Left colon (tissue), 2 donors: ENCODE measurements at places on chromosomes 11 and 22. TPM values are rescaled to one million over a fixed set of nuclear protein-coding genes. Genes with fewer than 3 reads are reported as not detected.

The FOLH1 gene
- total RNA-seq, result 1.2 TPM

The MS4A6A gene
- total RNA-seq, result 20.2 TPM

The SHANK3 gene
- total RNA-seq, result 4.4 TPM

The F2 gene
- total RNA-seq, result not detected

The GRAP2 gene
- 1.2 TPM for total RNA-seq

The TMEM191B gene
- 6.7 TPM for total RNA-seq

DNA sequence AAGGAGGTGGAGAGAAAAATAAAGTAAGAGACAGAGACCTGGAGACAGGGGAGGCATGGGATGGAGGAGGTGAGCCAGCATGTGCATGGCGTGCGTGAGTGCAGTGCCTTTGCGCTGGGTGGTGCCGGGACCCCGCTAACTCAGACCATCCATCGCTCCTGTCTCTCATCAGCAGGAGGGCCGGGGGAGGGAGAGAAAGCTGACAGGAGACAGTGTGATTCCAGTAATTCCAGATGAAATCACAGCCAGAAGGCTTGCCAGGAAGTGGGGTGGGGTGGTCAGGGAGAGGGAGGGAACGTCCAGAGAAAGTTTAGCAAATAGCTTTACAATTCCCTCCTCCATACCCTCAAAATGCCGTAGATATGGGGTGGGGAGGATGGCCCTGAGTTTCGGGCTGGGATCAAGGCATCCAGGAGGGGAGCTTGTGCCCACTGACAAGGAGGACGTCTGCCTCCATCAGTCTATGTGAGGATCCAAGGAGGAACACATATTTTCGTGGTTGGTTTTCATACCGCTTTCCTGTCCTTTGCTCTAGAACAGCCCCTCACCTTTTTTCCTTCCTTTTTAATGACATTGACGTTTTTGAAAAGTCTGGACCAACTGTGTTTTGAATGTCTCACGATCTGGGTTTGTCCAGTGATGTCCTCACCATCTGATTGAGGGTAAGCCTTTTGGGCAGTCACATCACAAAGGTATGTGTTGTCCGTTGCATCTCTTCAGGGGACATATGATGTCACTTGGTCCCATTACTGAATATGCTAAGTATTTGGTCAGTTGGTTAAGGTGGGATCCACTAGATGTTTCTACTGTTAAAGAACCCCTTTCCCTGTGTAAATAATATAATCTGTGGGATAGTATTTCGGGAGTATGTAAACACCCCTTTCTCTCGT, 567.3 kb downstream of the MIAT start:
- no peak for DNase-seq

DNA sequence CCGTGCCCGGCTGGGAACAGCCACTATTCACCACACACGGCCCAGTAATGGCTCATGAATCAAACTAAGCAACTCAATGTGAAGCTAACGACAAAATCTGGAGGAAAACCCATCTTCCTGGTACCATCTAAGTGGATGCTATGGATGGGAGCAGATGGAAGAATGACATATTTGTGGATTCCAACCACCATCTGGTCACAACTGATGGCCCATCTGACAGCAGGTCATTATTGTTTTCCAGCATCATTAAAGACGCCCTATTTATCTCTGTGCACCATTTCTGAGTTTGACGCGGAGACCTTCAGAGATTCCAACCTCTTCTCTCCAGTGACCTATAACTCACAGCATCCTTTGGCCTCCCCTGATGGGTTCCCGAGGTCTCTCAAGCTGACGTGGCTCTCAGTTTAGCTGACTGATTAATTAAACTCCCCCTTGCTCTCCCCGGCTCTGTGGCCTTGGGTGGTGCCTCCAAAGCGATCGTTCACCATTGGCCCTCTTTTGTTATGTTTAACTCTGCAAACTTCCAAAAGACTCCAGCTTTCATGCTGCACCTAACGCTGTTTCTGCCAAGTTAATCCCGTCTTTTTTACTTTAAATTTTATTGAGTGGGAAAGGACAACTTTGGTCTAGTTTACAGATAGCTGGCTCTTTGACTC, 1514.4 kb downstream of the BRD1 start:
- peak; percentile 5 for DNase-seq

DNA sequence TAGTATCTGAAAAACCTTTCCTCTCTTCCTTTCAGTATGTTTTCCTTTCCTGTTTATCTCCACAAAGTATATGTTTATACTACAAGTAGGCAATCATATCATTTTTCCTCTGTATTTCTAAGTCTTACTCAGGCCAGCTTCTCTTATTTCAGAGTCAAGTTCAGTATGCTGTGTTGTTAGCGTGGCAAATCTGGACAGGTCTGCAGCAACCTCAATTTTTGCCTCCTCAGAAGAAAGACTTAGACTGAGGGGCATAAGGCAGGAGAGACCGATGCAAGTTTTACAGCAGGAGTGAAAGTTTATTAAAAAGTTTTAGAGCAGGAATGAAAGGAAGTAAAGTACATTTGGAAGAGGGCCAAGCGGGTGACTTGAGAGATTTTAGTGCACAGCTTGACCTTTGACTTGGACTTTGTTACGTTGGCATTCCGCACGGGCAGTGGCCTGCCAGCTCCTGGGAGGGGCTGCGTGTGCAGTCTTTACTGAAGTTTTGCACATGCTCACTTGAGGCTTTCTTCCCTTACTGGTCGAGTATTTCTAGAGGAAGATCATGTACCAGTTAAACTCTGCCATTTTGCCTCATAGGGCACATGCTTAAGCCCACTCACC, 343.2 kb downstream of the NTM start:
- no peak for DNase-seq

DNA sequence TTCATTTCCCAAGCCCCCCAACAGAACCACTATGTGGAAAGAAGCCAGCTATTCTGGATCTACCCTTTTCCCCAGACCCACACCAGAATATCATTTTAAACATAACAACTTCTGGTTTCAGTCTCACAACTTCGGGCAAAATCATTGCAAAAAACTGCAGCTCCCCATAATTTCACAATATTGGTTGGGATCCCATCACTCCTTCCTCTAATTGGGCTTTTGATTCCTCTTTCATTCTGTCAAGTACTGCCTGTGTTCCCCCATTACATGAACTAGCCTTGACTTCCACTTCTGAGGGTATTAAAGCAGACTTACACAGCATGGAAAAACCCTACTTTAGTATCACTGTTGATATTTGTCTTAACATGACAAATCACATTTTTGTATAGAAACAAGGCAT, 4.1 kb upstream of the APOL3 start:
- no peak for DNase-seq

DNA sequence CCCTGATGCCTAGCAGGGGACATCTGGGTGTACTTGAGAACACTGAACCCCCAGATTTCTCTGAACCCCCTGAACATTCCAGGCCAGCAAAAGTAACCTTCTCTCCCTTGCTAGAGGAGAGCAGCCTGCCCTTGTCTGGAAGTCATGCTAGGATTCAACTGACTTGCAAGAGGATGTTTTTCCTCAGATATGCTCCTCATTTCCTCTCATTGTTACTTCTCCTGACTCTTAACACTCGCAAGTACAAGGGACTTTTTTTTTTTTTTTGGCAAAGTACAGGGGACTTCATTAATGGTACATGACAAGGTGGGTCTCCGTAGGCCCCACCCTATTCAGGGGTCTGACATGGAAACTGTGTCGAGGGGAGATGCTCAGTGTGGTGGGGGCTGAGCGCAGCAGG, 6.3 kb upstream of the MCHR1 start:
- no peak for DNase-seq

DNA sequence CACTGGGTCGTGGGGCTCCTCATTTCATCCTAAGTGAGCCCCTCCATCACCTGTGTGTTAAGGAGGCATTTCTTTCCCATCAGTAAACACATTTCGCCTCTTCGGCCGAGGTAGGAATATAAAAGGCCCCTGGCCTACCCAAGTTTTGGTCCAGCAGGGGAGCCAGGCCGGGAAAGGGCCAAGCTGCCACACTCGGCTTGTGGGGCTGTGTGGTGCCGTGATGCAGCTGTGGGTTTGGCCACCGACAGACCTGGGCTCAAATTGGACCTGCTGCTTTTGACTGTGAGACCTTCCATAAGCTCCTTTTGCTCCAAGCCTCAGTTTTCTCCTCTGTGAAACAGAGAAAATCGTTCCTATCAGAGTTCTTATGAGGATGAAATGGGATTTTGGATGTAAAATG, 771 bp downstream of the NDUFV1 start:
- no peak for DNase-seq

DNA sequence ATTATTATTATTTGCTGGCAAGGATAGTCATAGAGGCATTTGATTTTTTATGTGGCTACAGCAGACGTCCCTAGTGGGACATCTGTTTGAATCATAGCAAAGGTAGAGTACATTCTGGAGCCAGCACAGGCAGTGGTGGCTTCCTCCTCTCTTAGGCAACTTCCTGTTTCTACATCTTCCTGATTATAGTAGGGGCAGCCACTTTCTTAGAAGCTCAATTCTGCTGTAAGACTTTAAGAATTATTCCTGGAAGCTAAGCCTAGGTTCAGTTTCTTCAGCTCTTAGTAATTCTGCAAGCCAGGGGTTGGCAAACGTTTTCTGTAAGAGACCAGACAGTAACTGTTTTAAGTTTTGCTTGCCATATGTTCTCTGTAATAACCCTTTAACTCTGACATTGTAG, 129.3 kb upstream of the TENM4 start:
- DNase-seq, result no peak

DNA sequence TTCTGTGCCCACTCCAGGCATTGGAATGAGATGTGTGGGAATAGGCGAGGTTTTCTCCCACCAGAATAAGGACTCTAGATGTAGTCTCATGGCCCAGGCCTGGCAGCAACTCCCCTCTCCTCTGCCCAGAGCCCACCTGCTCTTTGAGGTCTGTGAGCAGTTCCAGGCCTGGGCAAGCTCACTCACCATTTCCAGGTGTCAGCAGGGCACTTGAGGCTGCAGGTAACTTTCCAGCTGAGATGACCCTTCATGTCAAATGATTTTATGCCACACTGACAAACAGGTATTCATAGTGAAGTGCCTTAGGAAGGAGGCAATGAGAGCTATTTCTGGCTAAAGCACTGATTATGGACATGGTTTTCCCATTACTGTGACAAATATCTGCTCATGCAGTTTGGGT, 123.3 kb upstream of the CCDC90B start:
- DNase-seq, result no peak

DNA sequence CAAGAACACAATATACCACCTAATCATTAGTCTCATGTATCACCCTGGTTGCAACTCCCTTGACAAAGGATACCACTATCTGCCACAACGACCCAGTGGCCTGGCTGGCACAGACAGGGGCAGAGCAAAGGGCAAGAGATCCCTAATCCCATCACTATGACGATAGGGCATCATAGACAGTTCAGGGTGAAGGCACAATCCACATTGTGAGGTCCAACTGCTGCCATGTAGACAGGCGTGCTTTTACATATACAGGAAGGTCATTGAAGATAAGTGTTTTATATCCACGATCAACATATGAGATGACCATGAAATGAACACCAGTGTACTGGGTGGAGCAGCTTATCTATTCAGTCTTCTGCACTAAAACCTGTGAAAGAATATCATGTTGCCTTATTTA, 94.6 kb downstream of the IGLL1 start:
- DNase-seq, result no peak

DNA sequence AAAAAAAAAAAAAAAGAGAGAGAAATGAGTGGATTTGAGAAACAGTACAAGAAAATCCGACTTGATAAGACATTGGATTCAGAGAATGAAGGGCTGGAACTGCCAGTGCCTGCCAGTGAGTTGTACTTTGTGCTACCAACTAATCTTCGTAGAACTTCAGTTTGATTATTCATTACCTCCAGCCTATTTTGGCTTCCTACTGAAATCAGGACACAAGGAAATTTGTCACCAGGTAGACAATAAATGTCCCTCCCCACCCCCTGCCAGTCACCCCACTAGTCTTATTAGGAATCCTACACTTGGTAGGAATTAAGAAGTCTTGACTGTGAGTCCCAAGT, 21.4 kb upstream of the POLD3 start:
- no peak for DNase-seq

DNA sequence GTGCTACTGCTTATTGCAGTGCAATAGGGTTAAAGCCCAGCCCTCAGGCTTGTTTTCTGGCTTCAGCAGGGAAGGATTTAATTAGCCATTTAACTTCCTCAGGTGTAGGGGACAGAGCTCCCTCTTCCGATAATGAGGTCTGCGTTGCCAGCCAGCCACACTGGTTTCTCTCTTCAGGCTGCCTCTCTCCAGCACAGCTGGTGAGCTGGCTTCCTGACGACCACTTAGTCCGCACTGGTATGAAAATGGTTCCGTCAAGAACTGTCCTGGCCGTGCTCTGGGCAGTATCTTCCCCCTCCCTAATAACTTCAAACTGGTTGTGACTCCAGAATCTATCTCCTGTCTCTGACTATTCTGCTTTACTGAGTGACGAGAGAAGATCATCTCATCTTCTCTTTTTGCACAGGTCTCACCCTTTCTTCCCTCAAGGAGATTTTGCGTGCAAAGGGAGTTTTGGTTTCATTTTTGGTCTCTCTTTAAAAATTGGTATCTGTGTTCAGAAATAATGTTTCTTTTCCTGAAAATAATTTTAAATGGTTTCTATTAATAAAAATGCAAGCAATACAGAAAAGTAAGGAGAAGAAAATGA, 49.2 kb downstream of the CNTN5 start:
- no peak for DNase-seq

GRCh38 chr22:48145738-48146137, 1383.3 kb downstream of the TBC1D22A start:
- no peak for DNase-seq

DNA sequence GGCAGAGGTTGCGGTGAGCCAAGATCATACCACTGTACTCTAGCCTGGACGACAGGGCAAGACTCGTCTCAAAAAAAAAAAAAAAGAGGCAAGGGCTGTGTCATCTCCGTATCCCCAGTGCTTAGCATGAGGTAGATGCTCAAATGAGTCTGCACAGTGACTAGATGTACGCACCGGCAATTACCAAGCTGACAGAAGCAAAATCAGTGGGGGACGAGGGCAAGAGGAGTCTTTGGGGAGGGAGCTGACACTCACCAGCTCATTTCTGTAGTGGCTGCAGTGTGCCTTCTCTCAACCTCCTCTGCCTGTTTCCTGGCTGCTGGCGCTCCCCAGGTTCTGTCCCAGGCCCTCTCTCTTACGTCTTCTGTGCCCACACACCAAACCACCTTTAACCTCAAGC, 69.9 kb downstream of the PACSIN2 start:
- no peak for DNase-seq

DNA sequence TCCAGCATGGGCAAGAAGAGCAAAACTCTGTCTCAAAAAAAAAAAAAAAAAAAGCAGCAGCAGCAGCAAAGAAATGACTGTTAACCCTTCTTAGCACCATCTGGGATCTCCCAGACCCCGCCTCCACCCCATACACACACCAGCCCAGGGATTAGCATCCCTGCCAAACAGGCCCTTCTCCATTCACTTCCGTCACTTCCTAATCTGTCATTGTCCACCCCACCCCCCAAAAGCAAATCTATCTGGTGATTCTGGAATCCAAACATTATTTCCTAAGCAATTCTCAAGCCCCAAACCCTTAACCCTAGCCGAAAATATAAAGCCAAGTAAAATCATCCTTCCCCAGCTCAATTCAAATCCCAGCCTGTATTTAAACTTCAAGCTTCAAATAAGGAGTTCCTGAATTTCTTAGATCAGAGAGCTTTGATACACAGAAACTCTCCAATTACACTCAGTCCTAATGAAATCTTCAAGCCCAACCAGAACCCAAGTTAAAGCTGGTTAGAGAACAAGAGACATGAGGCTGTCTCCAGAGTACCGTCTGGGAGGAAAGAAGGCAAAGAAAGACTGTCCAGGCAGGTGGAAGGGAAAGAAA, 6.0 kb upstream of the AHNAK start:
- peak; percentile 53 for DNase-seq
